Esophagus squamous epithelium (tissue), 5 donors: ENCODE measurements at places on chromosomes 1 and 21.

DNA sequence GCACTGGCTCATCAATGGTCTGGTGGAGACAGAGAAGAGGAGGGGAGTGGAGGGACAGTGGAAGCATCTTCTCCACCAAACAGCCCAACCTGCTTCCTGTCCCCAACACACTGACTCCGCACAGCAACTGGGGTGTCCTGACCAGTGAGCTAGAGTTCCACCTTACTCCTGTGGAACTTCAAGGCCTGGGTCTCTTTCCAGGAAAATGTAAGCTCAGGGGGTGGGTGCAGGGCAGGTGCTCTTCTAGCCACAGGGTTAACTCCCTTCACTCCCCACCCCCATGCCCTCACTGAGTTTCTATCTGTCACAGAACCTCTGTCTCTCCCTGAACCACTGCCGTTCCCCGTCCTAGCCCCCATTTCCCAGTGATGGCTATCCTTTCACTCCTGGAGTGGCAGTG lies 876 bp downstream of the MOB3C start:
- DNase-seq = no peak

DNA sequence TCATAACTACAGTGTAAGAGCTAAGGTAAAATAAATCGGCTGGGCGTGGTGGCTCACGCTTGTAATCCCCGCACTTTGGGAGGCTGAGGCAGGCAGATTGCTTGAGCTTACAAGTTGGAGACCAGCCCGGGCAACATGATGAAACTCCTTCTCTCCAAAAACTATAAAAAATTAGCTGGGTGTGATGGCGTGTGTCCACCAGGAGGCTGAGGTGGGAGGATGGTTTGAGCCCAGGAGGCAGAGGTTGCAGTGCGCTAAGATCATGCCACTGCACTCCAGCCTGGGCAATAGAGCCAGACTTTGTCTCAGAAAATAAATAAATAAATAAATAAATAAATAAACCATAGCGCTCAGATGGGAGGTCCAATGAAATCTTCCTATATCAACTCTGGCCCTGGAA lies 16.7 kb upstream of the FAM110D start:
- DNase-seq = no peak

- DNase-seq = no peak
These were observed 40.9 kb downstream of the ATP6V1G3 start for GRCh38 chr1:198499588-198499987.

DNA sequence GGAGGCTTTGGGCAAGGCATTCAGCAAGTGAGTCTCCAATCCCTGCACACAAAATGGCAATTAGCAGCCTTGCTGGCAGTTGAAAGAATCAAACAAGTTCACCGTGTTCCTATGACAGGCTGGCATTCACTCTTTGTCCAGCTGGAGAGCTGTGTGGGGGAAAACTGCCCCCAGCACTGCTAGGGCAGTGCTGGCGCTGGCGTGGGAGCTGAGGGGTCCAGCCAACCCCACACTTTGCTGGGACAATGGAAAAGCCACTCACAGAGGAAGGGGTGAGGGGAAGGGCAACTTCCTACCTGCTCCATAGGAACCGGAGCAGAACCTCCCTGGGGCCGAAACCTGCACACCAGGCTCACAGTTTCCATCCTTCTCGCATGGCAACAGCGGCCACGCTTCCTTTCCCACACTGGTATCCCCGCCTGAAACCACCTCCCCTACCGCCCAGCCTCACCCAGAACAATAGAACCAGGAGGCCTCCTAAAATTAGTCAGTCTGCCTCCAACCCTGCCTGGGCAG lies 26.7 kb upstream of the KCNN3 start:
- DNase-seq = no peak

GRCh38 chr1:11784256-11784992 lies 21.3 kb downstream of the MTHFR start:
- DNase-seq = no peak

DNA sequence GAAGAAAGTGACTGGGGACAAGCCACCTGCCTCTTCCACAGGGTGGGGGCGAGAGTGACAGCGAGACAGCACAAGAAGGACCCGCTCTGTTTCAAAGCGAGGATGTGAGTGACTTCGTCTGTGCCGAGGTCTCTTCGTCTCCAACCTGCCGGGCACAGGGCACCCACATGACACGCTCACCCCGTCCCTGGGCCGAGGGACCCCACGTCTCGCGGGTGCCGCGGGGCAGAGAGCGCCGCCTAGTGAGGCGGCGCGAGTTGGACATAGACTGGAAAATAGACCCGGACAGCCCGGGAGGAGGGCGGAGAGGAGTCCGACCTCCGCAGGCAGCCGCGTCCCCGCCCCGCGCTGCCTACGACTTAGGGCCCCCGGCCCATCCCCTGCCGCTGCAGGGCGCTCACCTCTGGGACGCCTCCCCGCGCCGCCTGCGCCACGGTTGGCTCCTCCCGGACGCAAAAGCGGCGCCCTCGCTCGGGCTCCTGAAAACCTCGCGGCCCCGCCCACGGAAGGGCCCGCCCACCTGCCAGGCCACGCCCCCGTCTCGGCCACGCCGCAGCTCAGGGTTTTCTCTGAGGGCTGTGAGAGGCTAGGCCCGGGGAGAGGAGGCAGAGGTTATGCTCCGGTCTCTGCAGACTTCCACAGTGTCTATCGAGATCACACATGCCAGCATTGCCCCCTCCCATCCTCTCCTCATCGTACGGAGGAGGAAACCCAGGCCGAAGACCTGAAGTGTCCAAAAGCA lies at the start of gene TLR5:
Gene TLR5 (minus strand): TSS at position 454 of the 742 bp plus-strand sequence. CDS start 30,217 bp downstream, outside the sequence.
- peak; percentile 47 for DNase-seq

DNA sequence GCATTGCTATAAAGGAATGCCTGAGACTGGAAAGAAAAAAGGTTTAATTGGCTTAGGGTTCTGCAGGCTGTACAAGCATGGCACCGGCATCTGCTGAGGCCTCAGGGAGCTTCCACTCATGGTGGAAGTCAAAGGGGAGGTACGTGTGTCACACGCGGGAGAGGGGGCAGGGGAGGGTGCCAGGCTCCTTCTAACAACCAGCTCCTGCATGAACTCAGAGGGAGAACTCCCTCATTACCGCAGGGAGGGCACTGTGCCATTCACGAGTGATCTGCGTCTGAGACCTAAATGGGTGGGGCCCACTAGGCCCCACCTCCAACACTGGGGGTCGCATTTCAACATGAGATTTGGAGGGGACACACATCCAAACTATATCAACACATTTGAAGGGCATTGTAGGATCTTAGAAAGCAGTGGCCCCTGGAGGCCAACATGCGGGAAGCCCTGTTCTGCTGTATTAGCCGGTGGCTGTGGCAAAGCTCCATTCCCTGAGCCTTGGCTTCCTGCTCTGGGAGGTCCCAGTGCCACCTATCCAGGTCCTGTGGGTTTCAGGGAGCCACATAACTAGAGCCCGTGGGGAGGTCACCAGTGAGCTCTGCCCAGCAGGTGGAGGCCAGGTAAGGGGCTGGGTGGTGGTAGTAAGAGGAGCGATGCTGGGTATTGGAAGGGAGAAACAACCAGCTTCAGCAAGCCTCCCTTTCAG lies 10.0 kb downstream of the WNT3A start:
- DNase-seq = no peak

- no peak for DNase-seq
These were observed 210.4 kb upstream of the CSF3R start for GRCh38 chr1:36693161-36693525.

DNA sequence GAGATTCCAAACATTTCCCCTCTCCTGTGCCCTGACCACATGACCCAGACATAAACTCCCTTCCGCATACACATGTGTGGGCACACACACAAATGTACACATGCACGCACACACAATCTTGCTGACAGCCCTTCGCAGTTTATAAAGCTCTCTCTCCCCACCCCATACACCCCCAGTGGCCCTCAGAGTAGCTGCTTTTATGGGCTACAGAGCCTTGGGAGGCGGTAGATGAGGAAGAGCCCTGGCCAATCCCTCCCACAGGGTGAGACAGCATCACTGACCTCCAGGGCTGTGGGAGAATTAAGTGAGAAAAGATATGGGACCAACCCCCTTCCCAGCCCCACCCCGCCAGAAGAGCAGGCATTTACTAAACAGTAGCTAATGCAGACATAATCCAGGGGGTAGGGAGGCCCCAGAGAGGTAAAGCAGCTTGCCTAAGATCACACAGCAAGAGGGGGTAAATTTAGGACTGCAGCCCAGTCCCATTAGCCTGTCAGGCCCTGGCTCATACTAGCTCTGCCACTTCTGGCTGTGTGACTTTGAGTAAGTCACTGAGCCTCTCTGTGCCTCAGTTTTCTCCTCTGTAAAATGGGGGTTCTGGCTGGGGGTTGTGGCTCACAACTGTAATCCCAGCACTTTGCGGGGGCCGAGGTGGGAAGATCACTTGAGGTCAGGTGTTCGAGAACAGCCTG lies 5.1 kb downstream of the SDC3 start:
- no peak for DNase-seq

- no peak for DNase-seq
These were observed 346.2 kb upstream of the SNX7 start for GRCh38 chr1:98315309-98315708.

DNA sequence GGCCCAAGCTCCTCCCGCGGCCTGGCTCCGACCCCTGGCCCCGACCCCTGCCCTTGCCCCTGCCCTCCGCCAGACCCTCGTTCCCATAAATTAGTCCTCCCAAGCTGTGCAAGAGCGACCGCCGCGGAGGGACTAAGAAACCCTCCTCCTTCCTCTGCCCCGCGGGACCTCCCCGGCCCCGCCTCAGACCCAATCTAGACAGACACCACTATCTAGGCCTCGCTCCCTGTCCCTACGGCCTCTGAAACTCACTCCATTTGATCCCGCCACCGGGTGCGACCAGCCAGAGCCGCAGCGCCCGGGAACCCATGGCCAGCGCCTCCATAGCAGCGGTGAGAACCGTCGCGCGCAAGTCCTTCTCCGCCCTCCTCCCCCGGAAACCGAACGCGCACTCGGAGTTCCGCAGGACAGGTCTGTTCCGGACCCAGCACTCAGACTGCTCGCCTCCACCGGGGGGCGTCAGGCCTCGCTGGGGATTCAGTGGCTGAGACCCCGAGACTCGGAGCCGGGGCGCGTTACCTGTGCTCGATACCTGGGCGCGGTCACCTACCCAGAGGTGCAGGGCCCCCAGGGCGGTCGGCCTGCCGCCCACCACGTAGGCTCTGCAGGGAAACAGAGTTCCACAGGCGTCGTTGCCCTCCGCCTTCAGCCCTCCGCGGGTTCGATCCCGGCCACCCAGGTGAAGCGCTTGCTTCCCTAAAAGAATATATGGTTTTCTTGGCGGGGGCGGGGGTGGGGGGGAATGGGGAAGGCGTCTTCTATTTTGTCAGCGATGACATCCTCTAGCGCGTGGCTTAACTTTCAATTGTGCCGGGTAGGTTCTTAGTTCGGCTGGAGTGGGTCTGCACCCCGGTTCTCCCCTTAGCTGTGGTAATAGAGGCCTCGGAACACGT lies at the start of gene MRPL39:
Gene MRPL39 (minus strand): TSS at position 331 of the 893 bp plus-strand sequence. CDS start 6 bp downstream, at position 325.
- DNase-seq = peak; percentile 53

GRCh38 chr21:30268608-30269197 lies 14.0 kb downstream of the KRTAP24-1 start:
- DNase-seq = no peak

- DNase-seq = no peak
These were observed 137.2 kb downstream of the ROR1 start for GRCh38 chr1:63911049-63911448.
